ENCODE measurements at places on chromosomes 2 and 18.

GRCh38 chr2:241161646-241162281, 11.5 kb downstream of the PPP1R7 start:
- no peak for DNase-seq

- no peak for DNase-seq
Measured at GRCh38 chr2:11495844-11496681, 30.1 kb upstream of the E2F6 start.

- no peak for DNase-seq
Measured at GRCh38 chr2:133862400-133862977, 294.2 kb upstream of the NCKAP5 start.

GRCh38 chr18:58569490-58569911, 59.4 kb downstream of the ALPK2 start:
- DNase-seq: no peak

GRCh38 chr18:79748321-79749180, 49.2 kb upstream of the KCNG2 start:
- no peak for DNase-seq

- DNase-seq: no peak
Measured at GRCh38 chr2:185082749-185083148, 484.4 kb downstream of the ZNF804A start.

GRCh38 chr18:35508030-35508429, 10.3 kb upstream of the INO80C start:
- DNase-seq: no peak

DNA sequence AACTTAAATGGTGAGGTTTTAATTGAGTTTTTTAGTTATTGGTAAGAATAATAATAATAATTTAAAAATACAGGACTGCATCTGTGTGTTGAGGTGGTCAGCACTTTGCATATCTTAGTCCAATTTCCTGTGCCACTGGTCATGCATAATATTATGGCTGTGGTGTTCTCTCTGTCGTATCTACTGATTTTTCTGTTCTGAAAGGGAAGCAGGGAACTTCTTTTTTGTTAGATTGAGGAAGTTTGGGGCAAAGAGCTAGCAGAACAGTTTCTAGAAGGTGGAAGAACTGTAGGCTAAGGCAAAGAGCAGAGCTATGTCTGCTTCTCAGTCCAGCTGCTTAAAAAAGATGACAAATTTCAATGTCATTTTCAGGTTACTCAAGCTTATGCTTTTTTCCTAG, 74.3 kb downstream of the XRCC5 start:
- DNase-seq: no peak

GRCh38 chr2:241258505-241259280, 56.8 kb downstream of the HDLBP start:
- DNase-seq: no peak

DNA sequence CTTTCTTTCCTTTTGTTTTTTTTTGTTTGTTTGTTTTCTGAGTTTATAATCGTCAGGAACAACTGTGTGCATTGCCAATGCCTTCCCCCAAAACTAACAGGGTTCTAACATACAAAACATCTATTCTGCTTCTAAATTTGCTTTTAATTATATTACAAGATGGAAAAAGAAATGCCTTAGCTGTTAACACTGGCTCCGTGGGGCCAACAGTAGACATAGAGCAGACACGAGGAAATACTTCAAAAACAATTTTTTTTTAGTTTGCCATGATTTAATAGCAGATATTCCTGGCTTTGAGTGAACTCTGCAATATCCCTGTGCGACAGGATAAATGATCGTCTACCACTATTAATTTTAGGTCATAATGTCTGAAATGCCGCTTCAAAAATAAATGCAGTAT, 153.3 kb upstream of the HNRNPA3 start:
- no peak for DNase-seq

DNA sequence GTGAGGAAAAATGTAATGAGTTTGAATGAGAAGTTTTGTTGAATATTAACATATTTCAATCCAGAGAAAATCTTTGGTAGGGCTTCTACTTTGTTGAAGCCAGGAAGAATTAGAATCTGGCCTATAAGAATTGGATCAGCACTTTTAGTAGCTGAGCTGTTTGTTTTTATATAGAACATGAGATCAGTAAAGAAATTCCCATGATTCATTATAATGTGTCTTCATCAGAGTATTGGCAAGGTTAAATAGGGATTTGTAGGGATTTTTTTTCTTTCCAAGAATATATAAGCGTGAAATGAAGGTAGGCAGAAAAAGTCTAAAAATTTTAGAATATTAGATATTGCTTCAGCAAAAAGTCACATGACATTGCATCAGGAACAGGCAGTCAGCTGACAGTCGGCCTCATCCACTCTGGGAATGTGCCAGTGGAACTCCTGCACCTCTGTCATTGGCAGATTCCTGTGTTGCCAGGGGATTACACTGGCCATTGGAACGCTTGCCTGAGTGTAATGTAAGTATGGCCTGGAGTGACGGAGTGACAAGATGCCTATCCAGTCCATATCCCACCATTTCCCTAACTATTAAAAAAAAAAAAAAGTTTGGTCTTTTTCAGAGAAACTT, 60.6 kb downstream of the SERTAD2 start:
- no peak for DNase-seq

DNA sequence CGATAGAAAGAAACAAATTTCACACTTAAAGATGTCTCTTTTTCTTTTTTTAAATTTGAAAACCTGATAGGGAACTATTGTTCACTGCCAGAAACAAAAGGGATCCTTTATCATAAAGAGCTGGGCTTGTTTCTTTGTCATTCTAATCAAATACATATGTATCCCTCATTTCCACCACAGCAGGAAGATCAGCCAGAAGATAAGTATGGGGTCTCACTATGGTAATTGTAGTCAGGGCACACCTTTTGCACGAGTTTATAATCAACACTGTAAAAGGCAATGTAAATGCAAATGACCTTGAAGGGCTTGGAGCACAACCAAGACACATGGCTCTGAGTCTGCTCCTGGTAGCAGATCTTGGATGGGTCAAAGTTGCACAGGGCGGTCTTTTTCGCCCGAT, 109.5 kb downstream of the NXPH2 start:
- DNase-seq: no peak

GRCh38 chr2:120265006-120265405, 12.4 kb downstream of the RALB start:
- DNase-seq: no peak

DNA sequence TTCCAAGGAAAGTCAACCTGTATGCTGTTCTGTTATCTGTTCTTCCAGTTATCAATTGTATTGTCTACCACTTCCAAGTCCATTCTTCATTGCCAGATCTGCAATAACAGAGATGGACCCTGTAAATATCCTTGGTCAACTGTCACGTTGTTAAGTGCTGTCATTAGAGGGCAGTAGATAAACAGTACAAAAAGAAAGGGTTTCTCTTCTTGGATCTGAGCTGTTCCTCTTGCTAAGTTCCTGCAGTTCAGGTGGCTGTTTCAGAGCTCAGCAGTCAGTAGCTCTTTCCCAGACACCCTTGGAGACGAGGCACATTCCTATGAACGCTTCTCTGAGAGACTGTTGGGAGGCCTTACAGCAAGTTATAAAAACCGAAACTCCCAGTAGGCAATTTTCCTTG, 957.1 kb upstream of the CHAC2 start:
- DNase-seq: peak; percentile 45

- DNase-seq: no peak
Measured at GRCh38 chr2:3513026-3513810, 6.1 kb downstream of the ADI1 start.

- no peak for DNase-seq
Measured at GRCh38 chr2:209602259-209602658, 169.4 kb upstream of the UNC80 start.

DNA sequence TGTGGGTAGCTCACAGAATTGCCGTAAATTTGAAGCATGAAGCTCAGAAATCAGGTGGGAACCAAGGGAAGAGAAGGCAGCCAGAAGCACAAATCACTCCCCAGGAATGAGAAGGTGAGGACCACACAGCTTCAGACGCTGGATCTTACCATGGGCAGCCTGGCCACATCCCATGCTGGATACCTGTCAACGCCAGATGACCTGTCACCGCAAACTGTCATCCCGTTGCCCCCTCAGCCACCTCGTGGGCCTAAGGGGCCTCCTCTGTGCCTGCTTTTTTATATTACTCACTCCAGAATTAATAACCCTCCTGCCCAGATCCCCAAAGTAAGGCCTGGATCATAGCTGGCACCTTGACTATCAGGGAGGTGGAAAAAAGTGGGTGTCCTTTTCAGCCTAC, 129.9 kb upstream of the MSH6 start:
- no peak for DNase-seq

DNA sequence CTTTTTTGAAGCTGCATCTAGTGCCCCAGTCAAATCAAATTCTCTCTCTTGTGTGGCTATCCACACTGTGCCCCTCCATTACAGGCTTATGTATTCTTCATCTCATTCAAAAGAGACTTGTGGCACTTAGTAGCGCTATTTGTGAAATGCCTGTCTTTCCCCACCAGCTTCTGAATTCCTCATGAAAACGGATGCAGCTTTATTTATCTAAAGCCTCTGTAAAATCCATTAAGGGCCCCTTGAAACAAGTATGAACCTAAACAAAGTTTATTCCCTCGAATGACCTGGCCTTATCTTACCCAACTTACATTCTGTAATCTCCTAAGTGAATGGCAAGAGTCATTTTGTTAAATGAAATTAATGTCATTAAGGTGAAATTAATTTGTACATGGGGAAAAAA, 417.4 kb upstream of the PIK3C3 start:
- no peak for DNase-seq

- no peak for DNase-seq
Measured at GRCh38 chr2:72112981-72113846, 34.4 kb downstream of the CYP26B1 start.

DNA sequence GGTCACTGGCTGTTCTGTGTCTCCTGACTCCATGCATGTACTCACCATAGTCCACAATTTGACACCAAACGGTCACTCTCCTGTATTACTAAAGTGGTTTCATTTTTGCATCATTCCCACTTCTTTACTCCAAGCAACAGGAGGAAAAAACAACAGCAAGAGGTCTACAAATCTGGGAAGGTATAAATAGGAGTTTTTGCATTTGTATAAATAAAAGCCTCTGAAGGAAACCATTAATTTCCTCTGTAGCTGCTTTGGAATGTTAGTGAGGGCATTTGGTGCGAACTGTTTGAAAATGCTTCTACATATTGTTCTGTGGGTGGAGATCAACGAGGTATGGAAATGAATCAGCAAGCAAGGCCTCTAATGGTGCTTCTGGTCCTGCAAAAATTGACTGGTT, 148.5 kb upstream of the DLX2 start:
- no peak for DNase-seq

DNA sequence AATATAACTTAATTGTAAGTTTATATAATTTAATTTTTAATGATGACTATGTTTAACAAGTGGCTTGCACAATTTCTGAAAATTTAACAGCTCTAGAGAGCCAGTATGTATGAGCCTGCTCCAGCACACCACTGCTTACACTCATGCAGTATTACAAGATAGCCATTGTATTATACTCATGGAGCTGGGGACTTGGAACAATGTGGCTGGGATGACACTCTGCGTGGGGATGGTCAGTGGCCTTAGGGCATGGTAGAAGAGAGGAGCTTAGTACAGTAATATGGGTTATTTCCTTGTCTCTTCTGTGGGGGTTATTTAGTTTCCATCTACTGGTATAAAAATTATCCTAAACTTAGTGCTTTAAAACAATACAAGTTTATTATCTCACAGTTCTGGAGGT, 105.1 kb upstream of the STON1 start:
- DNase-seq: peak; percentile 45

DNA sequence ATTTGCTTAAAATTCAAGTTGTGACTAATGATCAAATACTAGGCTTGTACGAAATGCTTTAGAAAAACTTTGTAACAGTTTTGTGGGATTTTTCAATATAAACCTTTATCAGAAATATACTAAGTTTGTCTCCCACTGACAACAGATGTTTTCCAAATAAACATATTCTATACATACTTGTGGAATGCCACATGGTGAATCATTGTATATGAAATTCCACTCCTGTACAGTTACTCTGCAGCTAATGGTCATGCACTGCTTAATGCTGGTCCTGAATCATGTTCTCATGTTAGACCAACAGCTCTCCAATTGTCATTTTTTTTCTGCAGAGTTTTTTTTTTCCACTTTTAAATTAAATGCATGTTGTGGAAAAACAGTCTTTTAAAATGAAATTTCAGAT, 90.1 kb downstream of the DPP4 start:
- no peak for DNase-seq

GRCh38 chr2:188316342-188316741, 24.7 kb downstream of the GULP1 start:
- no peak for DNase-seq

GRCh38 chr2:229652796-229653195, 61.6 kb downstream of the DNER start:
- no peak for DNase-seq

DNA sequence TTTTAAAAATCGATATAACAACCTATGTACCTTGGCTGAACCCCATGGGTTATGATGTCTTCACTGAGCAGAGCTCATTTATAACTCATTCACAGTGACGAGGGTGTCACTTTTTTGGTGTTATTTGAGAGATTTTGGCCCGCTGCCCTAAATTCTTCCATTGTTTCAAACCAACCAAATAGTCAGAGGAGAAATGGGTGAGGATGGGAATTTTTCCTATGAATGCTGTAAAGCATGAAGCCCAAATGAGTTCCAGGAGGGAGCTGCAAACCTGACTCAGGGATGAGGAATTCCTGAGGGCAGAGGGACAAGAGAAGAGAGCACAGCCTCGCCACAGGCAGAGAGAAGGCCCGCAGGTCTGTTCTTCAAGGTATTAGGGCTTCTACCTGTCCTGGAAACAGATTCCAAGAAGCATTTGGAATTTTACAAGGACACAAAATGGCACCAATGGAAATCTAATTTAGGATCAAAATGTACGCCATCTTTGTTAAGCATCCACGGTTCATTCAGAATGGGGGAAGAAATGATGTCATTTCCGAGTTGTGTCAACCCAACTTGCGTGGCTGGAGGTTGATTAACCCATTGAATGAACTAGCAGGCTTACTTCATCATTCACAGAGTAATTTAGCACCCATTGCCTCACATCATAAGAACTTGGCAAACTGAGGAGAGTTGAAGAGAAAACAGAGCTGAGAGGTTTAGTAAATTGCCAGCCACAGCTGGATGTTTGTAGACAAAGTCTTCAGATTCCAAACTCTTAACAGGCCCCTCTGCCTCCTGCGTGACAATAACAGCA, 133.5 kb downstream of the LAMA3 start:
- DNase-seq: no peak

DNA sequence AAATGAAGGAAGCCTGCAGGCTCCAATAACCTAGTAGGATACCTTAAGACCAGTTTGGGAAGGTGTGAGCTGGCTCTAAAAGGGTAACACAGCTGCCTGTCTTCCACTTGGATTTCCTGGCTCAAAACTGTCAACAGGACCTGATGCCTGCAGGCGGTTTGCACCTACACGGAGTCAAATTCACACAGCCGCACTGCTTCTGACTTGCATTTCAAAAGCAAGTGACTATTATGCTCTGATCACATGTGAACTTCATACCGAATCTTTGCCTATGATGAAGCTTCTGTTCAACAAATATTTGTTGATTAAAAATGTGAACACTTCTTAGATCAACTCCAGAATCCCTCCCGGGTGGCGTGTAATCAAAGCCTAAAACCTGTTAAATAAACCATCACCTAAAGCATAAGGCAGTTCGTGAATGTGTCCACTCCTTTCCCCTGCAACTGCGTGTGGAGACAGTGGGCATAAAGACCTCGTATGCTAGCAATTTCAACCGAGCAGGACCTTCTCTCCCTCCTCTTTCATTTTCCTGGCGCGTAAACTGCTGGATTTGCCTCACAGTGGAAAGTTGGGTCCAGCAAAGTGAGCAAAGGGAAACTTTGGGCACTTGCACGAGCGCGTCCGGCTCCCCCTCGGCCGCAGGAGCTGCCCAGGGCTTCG, 784 bp downstream of the CRACDL start:
- DNase-seq: no peak

GRCh38 chr2:203670939-203671338, 35.5 kb upstream of the CD28 start:
- no peak for DNase-seq
